ENCODE measurements at places on chromosomes 6 and 20. TPM values are rescaled to one million over a fixed set of nuclear protein-coding genes. Genes with fewer than 3 reads are reported as not detected.

Gene HLA-DRB1
- 111 TPM for total RNA-seq

Gene RIPOR3
- 0.53 TPM for total RNA-seq

- DNase-seq = no peak
These were observed 10.9 kb downstream of the DEFB129 start for GRCh38 chr20:237929-238328.

DNA sequence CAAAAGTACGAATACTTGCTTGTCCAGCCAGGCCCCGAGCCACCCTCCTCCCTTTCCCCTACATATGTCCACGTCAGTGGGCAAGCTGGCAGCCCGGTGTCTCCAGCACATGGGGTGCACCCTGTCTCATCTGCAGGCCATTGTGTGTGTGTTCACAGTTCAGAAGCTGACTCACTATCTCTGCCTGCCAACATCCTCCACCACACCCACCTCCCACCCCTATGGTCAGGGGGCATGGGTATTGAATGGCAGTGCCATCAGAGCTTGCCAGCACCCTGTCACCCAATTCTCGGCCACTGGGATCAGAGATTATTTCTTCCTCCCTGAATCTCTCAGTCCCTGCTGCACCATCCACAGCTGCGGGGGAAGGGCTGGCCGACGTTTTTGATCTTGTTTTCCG is 195.7 kb downstream of the FARS2 start:
- DNase-seq = no peak

DNA sequence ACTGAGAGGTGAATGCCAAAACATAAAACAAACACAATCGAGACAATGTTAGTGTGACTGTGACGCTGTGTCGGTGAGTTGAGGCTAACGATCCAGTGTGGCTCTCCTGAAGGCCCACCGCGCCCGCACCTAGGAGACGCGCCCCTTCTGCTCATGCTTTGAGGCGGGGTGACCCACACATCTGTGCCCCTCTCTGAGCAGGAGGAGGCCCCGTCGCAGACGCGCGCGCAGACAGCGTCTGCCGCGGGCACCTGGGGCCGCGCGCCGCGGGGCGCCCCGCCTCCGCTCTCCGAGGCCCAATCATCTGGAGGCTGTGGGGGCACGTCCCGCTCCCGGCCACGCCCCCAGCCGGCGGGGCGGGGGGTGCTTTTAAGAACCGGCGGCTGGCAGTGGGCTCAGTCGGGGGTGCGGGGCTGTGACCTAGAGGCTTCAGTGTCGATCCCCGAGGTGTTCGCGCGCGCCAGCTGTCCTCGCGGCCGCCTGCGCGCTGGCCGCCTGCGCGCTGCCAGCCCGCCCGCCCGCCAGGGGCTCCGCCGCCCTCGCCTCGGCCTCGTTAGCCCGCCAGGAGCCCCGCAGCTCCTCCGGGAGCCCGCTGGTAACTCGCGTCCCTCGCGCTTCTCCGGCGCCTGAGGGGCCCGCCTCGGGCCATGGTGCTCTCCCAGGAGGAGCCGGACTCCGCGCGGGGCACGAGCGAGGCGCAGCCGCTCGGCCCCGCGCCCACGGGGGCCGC is at the start of gene SLC16A10:
Gene SLC16A10 (plus strand): TSS at position 398 of the 730 bp plus-strand sequence. CDS start 250 bp downstream, at position 648.
- DNase-seq = no peak

GRCh38 chr20:17622086-17622850 is 52.4 kb downstream of the DSTN start:
- DNase-seq = no peak

DNA sequence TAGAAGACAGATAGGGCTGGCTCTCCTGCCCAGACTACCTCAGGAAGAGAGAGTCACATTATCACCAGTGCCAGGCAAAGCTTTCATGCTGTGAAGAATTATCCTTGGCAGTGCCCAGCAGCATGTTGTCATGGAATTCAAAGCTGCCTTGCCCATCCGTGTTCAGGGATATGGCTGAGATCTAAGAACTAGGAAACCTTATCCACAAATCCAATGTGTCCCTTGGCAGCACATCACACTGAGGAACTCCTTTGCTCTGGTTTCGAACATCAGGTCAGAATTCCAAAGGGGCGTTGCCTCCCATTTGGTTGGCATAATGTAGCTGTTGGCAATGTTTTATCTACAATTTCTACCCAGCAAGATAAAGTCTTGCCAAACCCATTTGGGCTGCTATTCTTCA is 52.7 kb downstream of the ADGRF1 start:
- no peak for DNase-seq

DNA sequence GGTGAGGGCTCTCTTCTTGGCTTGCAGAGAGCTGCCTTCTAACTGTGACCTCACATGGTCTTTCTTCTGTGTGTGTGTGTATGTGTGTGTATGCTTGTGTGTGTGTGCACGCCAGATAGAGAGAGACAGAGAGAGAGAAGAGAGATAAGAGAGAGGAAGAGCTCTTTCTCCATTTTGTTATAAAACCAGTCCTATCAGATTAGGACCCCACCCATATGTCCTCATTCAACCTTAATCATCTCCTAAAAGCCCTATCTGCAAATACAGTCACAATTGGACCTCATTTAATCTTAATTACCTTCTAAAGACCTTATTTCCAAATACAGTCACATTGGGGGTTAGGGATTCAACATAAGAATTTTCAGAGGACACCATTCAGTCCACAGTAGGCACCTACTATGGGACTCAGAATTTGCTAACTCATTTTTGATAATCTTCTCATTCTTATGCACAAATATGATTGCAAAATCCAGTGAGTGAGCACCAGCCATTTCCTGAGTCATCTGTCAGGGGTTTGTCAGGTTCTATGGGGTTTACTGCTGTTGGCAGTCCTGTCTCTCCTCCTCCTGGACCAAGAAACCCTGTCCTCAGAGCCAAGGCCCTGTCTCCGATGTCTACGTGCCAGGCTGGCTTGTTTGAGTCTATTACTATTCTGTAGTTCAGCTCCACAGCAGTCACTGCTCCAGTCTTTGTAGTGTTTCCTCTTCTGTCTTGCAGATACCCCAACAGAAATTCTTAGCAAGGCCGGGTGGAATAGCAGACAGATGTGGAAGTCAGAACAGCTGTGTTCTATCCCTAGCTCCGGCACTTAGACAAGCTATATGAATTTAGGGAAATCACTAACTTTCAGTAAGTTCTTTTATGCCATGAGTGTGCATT is 59.0 kb upstream of the FAM184A start:
- DNase-seq = no peak

Gene PACRG
- not detected for total RNA-seq

DNA sequence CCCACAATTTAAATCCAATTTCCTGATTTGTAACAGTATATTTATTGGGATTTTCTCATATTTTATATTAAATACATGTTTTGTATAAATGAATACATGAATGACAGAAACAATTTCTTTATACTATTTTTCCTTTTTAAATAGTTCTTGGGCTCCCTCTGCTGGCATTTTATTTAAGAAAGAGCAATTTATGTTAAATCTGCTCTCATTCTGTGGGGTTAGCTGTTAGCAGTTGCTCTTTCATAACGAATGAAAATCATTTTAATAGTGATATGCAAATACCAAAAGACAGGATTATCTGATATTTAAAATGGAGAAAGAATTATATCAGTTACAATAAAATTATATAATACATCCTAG is 118.3 kb downstream of the RALGAPA2 start:
- peak; percentile 38 for DNase-seq

- no peak for DNase-seq
These were observed 9.1 kb downstream of the ZNFX1 start for GRCh38 chr20:49268600-49269365.

GRCh38 chr6:129966125-129966524 is 52.3 kb upstream of the L3MBTL3 start:
- DNase-seq = no peak

GRCh38 chr20:1718604-1719384 is 61.2 kb upstream of the SIRPG start:
- DNase-seq = no peak

DNA sequence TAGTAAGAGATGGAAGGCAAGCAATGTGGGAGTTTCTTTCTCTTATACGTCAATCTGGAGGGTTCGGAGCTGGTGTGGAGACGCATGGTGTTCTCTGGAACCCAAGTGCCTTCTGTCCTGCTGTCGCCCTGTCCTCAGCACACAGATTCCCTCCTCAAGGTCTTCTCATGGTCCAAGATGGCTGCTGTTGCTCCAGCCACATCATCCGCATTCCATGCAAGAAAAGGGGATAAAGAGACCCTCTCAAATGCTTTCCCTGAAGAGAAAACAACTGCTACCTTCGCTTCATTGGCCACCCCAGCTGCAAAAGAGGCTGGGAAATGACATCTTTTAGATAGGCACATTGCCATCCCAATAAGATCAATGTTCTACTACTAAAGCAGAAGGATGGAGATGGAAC is 151.2 kb downstream of the ANKRD60 start:
- DNase-seq = no peak

DNA sequence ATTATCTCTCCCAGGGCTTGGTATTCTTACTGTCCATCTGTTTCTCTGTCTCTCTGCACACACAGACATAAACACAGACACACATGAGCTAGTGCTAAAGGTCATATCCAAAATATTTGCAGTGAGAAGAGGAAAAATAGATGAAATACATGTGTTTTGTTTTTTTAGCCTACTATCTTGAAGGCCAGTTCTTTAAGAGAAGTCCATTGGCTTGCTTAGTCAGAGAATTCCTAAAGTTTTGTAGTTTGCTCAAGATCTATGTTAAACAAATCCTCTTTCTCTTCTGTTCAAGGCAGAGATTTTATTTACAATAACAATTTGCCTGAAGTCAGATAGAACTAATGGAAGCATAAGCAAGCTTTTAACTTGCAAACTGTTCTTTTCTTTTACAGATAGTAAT is 120.0 kb upstream of the AKIRIN2 start:
- no peak for DNase-seq

- DNase-seq = no peak
These were observed 104.2 kb upstream of the GJE1 start for GRCh38 chr6:142028527-142028926.

Gene OVOL2
- not detected for total RNA-seq

- DNase-seq = no peak
These were observed 105.4 kb downstream of the REV3L start for GRCh38 chr6:111377558-111378120.

DNA sequence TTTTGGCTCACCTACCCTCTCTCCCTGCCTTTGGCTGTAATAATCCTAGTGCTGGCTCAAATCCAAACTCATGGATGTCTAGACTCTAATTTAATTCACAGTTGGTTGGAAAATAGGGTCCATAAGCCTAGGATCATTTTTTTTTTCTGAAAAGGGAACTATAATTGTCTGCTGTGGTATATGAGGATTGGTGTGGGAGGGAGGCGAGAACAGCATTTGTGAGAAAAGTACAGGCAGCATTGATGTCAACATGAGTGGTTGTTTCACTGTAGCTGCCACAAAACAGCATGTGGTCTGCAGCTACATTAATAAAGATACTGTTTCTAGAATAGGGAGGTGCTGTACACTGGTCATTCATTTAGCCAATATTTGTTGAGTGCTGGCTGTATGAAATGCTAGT is 18.6 kb upstream of the POLR1H start:
- DNase-seq = no peak

Measured in OCI-LY7 (cell line).